ENCODE measurements at places on chromosomes 2 and 18.

DNA sequence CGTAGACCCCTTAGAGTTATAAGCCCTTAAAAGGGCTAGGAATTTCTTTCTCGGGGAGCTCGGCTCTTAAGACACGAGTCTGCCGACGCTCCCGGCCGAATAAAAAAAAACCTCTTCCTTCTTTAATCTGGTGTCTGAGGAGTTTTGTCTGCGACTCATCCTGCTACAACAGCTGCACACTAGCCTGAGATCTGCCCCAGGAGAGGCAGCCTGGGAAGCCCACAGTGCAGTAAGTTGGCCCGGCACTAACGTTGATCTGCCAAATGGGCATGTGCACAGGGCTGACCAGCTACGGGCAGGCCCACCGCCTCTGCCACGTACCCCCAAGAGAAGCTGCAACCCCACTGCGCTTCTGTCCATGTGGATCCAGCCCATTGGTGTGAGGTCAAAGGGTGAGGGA, 8.4 kb upstream of the LIMS2 start:
- DNase-seq: no peak

DNA sequence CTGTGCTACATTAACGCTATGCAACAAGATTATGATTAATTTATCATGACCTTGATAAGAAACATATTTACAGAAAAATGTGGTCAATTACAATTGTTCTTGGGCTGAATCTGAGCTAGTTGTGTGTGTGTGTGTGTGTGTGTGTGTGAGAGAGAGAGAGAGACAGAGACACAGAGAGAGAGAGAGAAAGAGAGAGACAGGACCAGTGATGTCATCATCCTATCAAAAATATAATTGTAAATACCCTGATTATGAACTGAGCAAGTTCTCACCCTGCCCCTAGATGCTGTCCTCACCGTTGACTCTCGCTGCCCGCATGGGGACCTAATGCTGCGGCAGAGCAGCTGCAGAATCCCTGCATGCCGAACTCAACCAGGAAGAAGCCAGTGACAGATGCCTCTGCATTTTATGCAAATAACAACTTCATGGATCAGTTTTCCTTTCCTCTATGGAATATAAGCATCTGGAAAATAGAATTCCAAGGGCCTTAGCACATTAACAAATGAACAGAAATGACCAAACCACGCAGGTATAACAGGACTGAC, 512.5 kb downstream of the PLCL1 start:
- DNase-seq: no peak

- DNase-seq: no peak
Measured at GRCh38 chr2:127508023-127508630, 18.2 kb downstream of the IWS1 start.

- no peak for DNase-seq
Measured at GRCh38 chr2:144893464-144893863, 373.5 kb upstream of the ZEB2 start.

GRCh38 chr18:45962866-45963265, 4.3 kb downstream of the EPG5 start:
- DNase-seq: peak; percentile 83

DNA sequence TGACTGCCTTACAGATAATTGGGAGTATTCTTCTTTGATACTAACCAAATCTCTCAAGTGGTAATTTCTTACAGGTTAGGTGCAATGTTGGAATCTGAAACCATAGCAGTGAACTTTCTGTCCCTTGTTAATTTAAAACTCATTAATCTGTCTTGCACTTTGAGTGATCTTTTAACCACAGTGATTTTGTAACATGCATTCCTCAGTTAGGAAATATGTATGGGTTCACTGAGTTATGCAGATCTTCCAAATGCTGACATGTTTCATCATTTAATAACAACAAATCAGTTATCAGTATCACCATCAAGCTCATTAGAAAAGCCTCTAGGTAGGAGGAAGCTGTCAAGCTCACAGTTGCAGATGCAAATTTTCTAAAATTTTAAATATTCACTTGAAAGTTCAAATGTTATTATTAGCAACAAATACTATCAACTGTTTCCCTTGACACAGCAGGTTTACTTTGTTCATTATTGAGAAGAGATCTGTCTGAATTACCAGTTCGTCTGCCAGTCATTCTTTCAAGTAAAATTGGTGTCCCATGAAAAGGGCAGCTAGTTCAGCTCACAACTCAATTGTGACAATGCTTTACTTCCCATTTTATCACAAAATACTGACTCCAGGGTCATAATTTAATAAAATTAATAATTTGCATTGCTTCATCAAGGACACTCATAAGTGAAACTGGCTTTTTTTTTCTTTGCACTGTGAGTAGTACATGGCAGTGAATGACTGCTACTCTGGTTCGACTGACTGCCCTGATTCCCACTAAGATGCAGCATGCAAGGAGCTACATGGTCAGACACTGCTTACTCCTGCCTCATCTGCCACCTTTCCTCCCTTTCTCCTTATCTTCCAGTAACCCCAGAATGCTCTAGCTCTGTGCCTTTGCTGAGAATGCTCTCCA, 31.6 kb downstream of the SUCLG1 start:
- DNase-seq: peak; percentile 79

DNA sequence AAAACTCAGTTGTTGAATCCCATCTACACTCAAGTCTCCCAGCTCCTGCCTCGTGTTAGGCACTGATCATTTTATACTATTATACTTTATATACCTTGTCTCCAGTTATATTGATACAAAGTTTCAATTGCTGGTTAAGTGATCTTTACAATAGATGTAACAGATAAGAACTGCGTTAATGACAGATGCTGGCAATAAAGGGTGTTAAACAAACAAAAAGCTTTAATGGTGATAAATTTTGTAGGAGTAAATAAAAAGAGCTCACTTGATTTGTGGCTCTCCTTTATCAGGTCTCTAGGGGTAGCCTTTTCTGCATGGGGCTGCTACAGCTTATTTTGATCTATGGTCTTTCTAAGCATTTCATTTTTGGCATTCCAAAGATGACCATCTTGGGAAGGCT, 106.9 kb upstream of the GAREM1 start:
- no peak for DNase-seq

Data from iris pigment epithelial cell (primary cell).